ENCODE measurements at places on chromosomes 1 and 21.

DNA sequence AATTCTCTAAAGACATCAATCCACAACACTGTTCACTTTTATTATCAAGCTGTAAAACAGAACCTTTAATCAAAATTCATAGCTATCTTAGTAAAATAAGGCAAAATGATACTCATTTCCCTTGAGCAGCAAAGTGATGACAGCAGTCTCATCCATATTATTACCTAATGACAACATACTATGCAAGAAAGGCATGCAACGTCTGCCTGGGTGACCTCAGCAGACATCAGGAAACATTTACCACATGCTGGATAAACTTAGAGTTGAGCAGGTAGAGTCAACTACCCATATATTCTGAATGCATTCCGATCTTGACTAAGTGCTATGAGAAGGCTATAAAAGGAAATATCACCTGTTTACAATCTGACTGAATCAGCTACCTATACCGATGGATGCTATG, 145.1 kb downstream of the SIPA1L2 start:
- no peak for DNase-seq

GRCh38 chr1:203207751-203208150, 21.2 kb upstream of the CHI3L1 start:
- no peak for DNase-seq

DNA sequence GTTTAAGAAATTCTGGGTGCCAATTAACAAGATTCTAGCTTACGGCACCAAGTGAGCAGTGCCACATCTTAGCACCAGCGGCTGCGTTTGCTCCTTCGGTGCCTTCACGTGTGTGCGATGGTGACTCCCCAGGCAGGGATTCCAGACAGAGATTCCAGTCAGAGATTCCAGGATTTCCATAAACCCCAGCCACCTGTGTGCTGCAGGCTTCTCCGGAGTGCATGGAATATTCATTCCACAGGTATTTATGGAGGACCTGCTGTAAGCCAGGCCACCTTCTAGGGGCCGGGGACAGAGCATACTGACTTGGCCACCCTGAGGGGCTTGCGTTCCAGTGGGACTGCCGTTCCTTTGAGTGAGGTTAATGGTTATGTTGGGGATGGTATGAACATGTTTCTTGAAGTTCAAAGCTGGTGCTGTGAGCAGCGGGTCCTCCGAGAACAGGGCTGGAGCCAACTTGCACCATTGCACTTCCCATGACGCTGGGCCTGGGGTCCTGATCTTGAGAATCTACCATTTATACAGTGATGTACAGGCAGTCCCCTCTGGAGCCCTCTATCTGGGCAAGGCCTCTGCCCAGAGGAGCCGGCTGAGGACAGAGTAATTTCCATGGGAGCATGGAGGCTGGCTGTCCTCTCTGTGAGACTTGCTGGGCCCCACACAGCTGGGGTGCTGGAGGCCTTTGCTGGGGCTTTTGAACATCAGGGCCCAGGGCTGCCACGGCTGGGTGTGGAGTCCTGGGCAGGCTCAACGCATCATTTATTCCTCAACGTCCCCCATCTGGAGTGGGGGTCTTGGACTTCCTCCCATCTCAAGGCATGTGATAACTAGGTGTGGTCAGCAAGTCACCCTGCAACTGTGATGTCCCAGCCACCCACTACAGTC, 58.8 kb upstream of the AJAP1 start:
- no peak for DNase-seq

GRCh38 chr1:247360116-247360898, 28.6 kb upstream of the ZNF496 start:
- peak; percentile 86 for DNase-seq

All from suppressor macrophage (primary cell).